Esophagus muscularis mucosa (tissue), 4 donors: ENCODE measurements at places on chromosomes 4 and X. TPM values are rescaled to one million over a fixed set of nuclear protein-coding genes. Genes with fewer than 3 reads are reported as not detected.

DNA sequence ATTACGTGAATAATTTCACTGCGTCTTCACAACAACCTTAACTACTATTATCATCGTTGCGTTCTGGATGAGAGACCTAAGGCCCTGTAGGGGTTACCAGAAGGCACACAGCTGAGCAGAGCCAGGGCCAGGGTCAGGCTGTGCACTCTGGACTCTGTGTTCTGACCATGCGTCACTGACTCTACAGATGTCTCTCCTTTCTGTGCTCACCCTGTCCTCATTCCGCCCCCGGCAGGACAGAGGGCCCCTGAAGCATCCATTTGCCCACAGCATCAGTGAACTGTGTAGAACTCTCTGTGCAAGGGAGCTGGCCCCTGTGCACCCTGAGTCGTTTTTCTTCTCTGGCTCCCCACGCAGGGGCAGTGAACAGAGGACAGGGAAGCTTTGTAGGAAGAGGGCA, 21.3 kb downstream of the GPKOW start:
- DNase-seq, result no peak

- no peak for DNase-seq
Measured at GRCh38 chr4:74235135-74235534, 73.1 kb upstream of the EPGN start.

DNA sequence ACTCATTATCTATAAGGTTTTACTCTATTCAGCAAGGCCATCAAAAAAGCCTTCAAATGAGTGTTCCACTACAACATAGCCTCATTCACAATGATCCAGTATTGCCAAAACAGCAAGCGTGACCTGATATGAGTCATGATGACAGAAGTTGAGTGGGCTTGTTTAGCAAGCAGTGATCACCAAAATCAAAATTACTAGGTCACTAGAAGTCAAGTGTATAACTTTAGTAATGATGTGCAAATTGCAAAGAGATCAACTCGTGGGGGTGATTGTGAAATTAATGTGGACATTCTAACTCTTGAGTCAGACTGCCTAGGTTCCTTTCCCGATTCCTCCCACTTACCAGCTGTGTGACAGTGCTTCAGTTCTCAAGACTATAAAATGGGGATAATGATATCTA, 124.5 kb downstream of the CHM start:
- DNase-seq, result no peak

DNA sequence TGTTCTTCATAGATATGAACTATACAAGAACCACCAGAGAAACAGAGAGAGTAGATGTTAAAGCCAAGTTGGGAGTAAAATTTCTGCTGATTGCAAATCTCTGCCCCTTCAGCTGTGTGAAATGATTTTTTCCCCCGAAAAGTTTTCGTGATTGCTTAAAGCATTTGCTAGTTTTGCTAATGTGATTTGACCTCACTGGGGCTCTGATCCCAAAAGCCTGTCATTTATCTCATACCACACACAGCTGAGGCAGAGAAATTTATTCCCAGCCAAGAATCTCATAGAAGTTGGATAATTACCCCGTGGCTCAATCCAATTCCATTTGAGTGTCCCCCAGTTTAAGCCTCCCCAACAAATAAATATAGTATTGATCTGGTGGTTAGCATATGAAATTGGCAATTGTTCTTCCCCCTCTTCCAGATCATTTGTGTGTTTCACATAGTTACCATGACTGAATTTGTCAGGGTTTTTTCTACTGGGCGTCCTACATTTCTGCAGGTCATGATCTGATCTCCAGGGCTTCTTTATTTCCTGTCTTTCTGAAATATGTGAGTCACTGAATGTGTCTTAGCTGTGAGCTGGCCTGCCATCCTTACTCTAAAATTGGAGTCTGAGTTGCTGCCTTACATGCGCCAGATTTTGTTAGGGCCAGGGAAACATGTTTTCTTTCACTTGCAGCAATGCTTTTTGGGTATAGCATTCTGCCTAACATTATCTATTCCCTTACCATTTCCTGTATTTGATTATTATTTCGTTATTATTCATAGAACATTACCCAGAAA, 167.5 kb upstream of the FRMPD4 start:
- no peak for DNase-seq

GRCh38 chr4:6674500-6675149, 19.1 kb upstream of the S100P start:
- no peak for DNase-seq

DNA sequence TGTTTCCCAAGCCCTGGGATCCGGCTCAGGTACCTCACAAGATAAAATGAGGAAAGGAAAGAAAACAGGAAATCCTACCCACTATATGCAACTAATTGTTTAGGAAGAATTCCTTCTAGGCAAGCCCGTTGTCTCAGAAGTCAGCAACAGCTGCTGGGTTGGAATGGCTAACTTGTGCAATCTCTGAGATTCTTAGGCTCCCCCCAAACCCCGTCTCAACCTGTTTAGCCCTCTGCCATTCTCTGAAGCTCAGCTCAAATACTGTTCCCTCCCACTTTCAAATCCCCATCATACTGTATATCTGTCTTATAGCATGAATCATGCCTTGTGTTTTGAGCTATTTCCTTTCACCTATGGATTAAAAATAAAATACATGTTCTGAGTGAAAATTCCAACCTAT, 28.9 kb downstream of the STARD8 start:
- no peak for DNase-seq

DNA sequence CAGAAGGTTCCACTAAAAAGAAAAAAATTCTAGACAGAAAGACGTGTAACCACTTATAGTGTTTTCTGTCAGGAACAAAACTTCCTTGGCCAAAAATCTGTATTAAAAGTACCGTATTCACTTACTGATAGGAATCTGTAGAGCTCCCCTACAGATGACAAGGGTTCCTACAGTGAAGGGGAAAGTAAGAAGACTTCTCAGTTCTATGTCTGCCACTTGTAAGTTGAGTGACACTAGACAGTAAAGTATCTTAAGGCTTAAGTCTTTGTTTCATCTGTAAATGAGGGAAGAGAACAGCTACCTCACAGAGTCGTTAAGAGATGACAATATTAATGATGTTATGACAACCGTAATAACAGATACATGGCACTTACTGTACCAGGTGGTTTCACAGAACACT, 3.3 kb downstream of the COQ2 start:
- DNase-seq, result no peak

DNA sequence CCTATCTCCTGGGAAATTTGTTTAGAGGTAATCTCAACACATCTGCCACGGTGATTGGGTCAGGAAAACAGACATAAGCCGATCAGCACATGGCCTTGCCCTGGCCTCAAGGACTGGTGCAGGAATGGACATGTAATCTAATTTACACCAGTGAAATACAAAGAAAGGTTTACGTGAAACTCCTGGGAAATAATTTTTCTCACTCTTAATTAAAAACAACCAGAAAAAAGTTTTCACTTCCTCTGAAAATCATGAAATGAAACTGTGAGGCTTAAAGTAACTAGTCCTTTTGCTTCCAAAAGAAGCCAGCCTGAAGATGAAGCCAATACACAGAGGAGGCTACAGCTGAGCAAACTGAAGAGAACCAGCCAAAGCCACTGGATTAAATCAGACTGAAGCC, 154.1 kb upstream of the FAM241A start:
- no peak for DNase-seq

DNA sequence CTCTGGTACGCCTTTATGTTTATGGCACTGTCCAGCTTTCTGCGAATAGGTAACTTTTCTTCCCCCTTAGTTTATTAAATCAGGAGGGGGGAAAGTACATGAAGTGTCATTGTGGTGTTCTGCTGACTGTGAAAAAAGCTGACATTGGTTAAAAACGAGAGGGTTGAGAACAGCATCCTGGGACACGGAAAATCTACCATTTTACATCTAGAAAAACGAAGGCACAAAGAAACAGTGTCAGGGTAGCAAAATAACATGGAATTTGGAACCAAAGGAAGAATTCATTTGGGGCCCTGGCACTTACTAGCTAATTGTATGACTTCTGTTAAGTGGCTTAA, 1.2 kb upstream of the AMOT start:
- no peak for DNase-seq

DNA sequence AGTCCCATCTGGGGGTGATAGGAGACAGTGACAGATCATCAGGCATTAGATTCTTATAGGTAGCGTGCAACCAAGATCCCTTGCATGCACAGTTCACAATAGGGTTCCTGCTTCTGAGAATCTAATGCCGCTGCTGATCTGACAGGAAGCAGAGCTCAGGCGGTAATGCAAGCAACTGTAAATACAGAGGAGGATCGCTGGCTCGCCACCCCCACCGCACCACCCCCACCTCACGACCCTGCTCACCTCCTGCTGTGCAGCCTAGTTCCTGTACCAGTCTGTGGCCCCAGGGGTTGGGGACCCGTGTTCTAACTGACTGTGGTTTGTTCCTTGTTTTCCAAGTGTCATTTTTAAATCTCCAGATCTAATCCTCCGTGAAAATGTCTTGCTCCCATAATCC, 89.0 kb upstream of the MAPK10 start:
- DNase-seq, result no peak

ZNF711 gene
- total RNA-seq, result 0.50 TPM

- DNase-seq, result no peak
Measured at GRCh38 chrX:139158256-139158655, 372.3 kb upstream of the F9 start.

SOX3 gene
- not detected for total RNA-seq
